ENCODE measurements at places on chromosomes 7 and 10.

GRCh38 chr10:24209432-24209771 is 464 bp downstream of the KIAA1217 start:
- DNase-seq: no peak

DNA sequence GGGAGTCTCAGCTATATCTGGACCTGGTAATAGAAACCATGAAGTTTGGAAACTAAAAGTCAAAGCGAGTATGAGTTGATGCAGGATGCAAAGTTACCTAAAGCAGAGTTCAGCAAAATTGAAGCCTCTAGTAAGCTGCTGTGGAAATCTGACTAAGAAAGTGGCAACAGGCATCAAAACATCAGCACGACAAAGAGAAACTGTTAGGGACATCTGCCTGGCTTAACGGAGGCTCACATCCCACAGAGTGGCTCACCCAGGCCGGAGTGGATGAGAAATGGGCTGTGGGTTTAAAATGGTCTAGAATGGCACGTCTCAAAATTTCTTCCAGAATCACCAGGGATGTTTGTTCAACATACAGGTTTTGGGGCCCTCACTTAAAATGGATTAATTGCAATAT is 164.1 kb upstream of the NPY start:
- DNase-seq: no peak

DNA sequence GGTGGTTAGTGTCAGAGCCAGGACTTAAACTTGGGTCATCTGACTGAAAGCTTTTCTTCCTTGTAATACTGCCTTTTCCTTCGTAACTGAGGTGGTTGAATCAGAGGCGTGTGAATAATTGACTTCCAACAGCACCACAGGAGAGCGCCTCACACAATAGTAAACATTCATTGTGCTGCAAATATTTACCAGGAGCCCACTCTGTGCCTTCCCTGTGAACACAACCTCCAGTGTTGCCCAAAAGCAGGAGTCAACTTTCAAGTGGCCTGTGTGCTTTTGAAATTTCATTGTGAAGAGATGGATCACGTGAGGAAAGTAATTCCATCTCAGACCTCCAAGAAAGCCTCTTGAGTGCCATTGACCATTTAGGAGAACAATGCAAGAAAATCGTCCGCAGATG is 60.2 kb downstream of the ADRA2A start:
- DNase-seq: no peak

GRCh38 chr7:46212425-46213153 is 291.5 kb upstream of the IGFBP3 start:
- no peak for DNase-seq

DNA sequence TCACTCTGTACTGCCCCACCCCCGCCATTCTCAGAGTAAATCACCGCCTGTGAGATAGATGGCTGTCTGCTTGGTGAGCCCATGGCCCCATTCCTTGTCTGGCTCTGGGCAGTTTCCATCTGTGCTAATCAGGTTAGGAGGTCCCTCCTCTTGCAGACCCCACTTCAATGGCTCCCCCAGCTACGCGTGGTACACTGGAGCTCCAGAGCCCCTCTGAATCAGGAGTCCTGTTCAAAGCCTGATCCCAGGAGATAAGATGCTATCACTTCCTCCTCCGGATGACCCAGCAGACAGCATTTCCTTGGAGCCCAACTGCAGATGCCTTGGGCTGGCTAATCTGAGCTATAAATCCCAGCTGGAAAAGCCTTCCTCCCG is 122.3 kb downstream of the SH3PXD2A start:
- no peak for DNase-seq

DNA sequence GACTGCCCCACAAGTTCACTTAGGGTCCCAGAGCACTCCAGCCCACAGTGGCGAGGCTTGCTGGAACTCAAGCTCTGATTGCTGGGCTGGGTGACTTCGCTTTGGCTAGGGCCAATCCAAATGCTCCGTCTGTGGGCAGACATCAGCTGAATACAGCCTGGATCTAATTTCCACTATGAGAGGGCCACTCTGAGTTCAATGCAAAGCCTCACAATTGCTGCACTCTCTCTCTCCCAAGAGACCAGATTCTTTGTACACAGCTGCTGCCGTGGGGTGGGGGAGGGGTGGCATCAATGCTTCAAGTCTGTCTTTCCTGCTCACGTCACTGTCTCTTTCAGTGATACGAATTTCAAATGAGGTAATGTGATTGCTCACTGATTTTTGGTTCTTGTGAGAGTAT is 47.3 kb upstream of the BPGM start:
- no peak for DNase-seq

- no peak for DNase-seq
Measured at GRCh38 chr7:100863406-100863950, 3.7 kb upstream of the TRIP6 start.
